ENCODE measurements at places on chromosomes 12 and 14.

GRCh38 chr12:2185751-2186341 lies 133.1 kb downstream of the CACNA1C start:
- DNase-seq = no peak

- DNase-seq = no peak
These were observed 41.9 kb upstream of the PAWR start for GRCh38 chr12:79732638-79733037.

- no peak for DNase-seq
These were observed 18.7 kb upstream of the HDAC7 start for GRCh38 chr12:47838286-47838931.

DNA sequence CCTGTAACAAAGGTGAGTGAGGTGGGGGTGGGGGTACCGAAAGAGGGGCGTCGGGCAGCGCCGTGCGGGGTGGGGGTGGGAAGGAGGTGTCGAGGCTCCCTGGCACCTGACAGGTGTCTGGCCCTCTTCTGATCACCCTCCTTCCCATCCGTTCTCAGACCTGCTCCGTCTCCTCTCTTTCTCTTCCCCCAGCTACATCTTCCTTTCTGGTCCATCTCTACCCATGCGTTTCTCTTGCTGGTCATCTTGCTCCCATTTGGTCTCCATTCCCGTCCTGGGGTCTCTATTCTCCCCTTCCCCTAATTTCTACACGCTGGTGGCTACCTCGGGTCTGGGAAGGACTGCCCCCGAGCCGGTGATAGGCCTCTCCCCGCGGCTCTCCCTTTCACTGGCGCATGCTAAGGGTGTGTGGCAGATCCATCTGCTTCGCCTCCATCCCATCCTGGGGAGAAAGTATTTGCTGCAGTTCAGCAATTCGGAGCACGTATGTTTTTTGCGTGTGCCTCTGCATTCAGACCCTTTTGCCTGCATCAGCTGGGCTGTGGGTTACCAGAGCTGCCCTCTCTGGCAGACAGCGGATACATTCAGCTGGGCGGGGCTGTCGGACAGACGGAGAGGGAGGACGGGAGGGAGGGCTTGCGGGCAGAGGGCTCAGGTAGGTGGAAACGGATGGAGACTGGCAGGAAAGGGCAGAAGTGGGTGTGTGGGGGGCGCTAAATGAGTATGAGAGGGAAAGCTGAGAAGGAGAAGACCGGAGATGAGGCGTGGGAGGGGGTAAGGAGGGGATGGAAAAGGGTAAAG lies 730 bp downstream of the CLSTN3 start:
- peak; percentile 70 for DNase-seq

- DNase-seq = no peak
These were observed 222.1 kb downstream of the NUAK1 start for GRCh38 chr12:105916760-105917039.

DNA sequence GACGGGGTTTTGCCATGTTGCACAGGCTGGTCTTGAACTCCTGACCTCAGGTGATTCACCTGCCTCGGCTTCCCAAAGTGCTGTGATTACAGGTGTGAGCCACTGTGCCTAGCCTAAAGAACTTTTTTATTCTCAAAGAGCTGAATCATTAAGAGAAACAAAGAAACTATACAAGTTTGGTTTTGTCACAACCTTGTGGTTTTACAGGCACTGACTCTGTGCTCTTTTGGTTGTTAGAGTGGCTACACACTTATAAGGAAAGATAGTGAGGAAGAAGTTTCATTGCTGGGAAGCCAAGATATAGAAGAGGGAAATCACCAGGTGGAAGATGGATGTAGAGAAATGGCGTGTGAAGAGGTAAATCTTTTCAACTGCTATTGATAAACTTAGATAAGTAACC lies 10.1 kb upstream of the DNAH10 start:
- DNase-seq = no peak

DNA sequence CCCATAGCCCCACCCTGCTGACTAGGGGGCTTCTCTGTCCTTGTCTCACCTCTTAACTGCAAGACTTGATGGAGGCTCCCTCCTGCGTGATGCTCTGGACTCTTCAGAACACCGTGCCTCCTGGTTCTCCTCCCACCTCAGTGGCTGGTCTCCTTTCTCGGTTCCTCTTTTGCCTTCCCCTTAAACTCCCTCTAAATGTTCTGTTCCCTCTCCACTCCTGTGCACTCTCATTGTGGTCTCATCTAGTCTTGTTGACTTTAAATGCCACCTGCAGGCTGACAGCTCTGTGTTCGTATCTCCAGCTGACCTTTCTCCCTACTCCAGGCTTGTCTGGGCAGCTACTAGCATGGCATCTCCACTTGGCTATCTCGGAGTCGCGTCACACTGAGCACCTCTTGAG lies 28.3 kb downstream of the DYNC1H1 start:
- no peak for DNase-seq

DNA sequence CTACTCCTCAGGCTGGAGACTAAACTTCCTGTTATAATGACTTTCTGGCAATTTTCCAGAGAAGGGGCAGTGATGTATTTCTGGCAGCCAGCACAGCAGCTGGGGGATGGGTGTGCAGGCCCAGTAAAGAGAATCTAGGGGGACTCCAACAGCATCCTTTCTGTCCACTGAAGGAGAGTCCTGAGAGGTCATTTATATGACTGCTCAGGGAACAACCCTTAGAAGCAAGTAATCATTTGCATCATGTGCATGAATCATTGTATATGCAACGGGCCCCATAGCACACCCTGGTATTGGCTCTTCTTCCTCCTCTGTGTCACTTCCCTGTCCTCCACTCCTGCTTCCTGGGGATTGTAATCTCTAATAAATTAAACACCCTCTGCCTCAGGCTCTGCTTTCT lies 493.8 kb downstream of the RPS29 start:
- no peak for DNase-seq

GRCh38 chr12:104507672-104508071 lies 50.9 kb downstream of the CHST11 start:
- no peak for DNase-seq

DNA sequence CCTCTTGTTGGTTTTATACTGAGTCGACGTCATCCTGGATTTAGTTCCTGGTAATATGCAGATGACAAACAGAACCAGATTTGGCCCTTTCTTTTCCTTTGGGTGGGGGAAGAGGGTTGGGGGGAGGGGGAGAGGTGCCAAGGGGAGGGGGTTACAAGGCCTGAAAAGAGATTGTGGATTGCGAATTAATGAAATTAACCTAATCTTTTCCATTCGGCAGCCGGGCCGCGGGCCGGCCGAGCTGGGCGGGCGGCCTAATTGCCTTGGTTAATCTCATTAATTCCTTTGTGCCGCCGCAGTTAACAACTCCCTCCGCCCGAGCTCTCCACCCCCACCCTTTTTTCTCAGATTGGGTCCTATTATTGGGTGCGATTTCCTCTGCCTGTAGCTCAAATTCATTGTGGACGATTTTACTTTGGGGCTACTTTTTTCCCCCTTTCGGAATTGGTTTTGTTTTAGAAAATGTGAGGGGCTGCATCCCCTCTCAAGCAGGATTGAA lies 387 bp upstream of the GSC start:
- peak; percentile 44 for DNase-seq

GRCh38 chr12:130632642-130633041 lies 83.5 kb downstream of the RIMBP2 start:
- DNase-seq = peak; percentile 56

- no peak for DNase-seq
These were observed 10.6 kb downstream of the SAMD4A start for GRCh38 chr14:54577494-54577893.

DNA sequence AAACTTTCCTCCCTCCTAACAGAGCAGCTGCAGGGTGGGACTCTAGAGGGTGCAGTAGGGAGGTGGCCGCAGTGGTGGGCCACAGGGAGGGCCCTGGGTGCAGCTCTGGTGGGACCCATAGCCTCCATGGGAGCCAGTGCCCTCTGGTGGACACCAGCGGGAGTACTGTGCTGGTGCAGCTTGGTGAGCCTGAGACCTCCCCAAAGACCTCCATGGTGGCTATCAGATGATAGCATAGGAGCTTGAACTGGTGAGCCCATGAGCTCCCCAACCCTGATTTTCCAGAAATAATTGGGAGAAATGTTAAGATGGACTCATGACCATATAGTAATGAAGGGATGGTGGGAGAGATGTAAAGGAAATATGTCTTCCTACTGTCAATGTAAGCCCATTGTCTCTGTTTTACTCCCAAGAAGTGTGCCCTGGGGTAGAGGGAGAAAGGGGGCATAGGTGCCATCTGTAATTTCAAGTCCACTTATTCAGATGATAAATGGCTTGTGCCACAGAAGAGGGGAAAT lies 98.7 kb downstream of the GAS2L3 start:
- no peak for DNase-seq

DNA sequence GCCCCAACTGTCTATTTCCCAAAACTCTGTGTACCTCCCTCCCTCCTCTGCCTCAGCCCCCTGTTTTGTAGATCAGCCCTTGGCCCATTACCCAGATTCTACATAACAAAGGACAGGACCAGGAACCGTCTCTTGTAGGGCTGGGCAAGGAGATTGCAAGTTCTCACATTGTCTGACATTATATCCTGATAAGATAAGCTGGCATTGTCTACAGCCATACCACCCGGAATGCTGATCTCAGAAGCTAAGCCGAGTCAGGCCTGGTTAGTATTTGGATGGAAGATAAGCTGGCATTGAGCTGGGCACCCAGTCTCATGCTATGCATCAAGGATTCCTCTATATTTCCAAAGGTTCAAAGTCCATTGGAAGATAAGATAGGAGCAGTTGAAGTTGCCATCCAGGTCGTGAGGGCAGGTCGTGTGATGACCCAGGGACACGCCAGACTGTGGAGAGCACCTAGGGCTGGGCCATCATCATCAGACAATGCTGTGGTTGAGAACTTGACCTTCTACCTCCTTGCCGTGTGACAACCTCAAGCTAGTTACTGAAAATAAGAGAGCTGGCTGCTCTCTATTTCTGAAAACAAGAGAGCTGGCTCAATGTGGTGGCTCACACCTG lies 29.5 kb downstream of the PHETA1 start:
- DNase-seq = no peak

DNA sequence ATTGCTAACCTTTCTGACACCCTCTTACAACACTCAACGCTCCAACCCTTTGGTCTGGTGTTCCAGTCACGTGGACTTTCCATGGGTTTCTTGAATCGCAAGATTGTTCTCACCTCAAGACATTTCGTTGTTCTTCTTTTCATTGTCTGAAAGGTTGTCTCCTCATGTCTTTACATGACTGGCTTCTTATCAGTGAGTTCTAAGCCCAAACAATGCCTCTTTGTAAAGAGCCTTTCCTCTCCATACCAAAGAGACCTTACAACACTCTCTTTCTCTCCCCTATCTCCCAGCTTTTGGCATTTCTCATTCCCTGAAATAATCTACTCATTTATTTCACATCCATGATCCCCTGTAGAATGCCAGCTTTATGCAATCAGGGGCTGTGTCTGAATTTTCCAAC lies 1144.8 kb downstream of the AACS start:
- no peak for DNase-seq

DNA sequence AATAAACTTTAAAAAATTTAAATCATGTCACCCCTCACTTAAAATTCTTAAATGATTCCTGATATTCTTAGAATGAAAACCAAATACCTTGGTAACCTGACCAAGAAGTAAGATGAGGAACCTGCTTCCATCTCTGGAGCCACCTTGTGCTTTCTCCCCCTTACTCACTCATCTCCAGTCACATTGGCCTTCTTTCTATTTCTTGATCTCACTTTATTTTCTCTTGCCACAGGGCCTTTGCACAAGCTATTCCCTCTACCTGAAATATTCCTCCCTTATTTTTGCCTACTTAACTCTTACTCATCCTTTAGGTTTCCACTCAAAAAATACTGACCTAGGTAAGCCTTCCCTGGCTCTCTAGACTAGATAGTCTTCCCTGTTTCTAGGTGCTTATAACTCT lies 5.1 kb downstream of the ZCRB1 start:
- no peak for DNase-seq

GRCh38 chr12:587132-588023 lies 75.9 kb downstream of the NINJ2 start:
- no peak for DNase-seq

DNA sequence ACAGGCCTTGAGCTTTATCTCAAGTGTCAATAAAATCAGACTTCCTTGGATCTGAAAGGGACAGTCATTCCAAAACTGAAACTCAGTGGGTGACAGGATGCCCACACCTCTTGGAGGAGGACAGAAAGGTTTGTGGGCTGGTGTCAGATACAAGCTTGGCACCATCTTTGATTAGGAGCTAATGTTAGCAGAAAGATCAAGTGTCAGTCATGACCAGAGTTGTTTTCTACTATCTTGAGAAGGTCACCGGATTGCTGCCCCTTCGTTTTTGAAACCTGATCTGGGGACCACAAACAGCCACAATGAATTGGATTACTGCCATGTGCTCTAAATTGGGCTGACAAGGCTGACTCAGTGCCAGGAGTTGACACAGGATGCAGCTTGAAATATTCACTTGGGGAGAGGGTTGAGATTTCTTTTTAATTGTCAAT lies 88.3 kb downstream of the OTOGL start:
- DNase-seq = peak; percentile 37

DNA sequence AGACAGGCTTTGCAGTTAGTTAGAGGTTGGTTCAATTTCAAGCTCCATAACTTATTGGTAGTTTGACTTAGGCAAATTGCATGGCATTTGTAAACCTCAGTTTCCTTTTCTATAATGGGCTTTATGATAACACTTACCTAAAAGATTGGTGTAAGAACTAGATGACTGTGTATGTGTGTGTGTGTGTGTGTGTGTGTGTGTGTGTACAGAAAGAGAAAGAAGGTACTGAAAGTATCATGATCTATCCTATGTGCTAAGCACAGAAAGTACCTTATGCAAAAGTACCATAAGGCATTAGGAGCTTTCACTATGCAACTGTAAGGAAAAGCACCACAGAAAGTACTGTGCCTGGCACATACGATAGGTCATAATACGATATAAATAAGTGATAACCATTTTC lies 304.3 kb upstream of the KITLG start:
- DNase-seq = no peak

- DNase-seq = no peak
These were observed 216.2 kb downstream of the DUSP6 start for GRCh38 chr12:89135976-89136634.

GRCh38 chr12:40222247-40222646 lies 2.5 kb upstream of the LRRK2 start:
- no peak for DNase-seq

DNA sequence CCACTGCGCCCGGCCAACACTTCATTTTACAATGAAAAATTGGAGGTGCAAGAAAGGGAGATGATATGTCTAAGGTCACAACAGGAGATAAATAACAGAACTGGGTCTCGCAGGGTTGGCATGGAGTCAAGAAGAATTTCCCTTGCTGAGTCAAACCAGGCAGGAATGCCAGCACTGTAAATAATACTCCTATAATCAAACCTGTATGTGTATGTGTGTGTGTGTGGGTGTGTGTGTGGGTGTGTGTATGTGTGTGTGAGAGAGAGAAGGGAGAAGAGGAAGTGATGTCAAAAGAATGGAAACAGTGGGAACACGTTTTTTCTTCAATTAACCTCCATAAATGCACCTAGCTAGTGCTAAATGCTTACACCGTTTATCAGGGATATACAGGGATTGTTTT lies 70.4 kb downstream of the TMEM116 start:
- DNase-seq = peak; percentile 5

DNA sequence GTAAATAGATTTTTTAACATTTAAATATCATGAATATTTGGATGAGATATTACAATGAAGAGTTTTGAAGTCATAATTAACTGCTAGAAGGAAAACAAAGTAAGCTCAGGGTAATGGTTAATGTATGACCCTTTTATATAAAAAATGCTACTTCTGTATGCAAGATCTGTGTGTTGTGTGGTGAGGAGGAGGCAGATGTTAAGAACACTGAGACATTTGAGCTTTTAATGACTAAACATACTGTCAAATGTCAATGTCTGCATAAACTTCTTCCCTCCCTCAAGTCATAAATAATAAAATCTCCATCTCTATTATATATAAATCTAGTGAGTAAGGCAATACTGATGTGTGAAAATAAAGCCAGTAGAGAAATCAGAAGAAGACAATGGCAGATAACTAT lies 1.4 kb downstream of the TPH2 start:
- no peak for DNase-seq

All from right kidney (tissue), 9 donors.